NCI-H2081 treated with DMSO at 0.1 percent for 48 hours (cell line): ENCODE measurements at places on chromosomes 1 and 21.

DNA sequence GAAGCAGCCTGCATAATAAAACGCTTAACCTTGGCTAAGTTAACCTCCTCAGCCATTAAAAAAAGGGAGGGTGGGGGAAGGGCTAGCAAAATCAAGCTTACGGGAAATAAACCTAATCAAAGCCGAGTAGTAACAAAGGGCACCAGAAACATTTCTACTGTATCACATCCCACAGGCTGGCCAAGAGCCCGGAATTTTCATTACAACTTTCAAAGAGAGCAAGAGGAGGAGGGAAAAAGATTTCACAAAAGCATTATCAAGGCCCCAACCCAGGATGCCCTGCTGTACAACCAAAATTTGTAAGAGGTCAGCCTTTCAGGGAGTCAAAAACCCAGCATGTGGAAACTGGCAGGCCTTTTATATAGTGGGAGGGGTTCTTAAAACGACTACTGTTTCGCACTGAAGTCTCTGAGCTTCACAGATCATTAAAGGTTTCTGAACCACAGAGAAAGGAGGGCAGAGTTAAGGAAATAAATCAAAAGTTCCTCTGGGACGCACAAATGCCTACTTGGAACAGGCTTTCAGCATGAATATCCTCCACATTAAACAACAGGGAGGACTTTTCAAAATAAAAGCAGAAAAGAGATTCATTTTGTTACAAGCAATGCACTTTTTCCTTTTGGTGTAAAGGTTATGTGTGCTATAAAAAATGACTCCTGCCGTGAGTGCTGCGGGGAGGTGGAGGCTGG lies 90.4 kb downstream of the SLC45A1 start:
- no peak for DNase-seq

- no peak for DNase-seq
These were observed 8.8 kb downstream of the SNRPE start for GRCh38 chr1:203870245-203870644.

DNA sequence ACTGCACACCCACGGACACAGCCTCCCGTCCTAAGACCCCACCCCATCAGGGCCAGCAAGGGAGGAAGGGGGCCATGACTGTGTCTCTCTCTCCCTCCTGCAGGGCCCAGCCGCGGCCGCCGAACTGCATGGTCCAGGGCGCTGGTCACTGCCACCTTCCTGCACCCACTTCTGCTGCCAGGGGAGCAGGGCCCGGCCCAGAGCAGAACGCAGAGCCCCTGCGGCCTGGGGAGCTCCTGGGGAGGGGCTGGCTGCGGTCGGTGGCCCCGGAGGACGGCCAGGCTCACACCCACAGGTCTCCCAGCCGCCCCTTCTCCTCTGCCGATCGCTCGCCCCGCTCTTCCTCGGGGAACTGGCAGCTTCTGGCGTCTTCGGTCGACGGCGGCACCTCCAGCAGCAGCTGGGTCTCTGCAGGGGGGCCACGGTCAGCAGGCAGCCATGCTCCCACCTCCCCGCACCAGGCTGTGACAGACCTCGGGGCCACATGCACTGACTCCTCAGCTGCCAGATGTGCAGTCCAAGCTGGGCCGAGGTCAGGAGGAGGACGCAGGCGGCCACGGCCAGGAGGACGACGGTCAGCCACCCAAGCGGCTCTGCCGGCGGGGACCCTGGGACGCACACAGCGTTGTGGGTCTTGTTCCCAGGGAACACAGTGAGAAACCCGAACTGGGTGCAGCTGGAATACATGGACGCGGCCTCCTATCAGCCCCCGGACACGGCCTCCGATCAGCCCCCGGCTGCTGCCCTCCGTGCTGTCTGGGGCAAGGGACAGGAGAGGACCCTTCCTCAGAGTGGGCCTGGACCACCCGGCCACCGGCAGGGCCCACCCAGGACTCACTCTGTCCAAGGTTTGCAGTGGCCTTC lies 2.6 kb downstream of the TNFRSF18 start:
- DNase-seq, result no peak

GRCh38 chr21:46079352-46080170 lies 18.4 kb upstream of the COL6A2 start:
- no peak for DNase-seq

- DNase-seq, result no peak
These were observed 45.5 kb downstream of the DHRS3 start for GRCh38 chr1:12572522-12572921.

- no peak for DNase-seq
These were observed 36.2 kb downstream of the HIVEP3 start for GRCh38 chr1:41882486-41882885.

- DNase-seq, result no peak
These were observed 390.0 kb downstream of the DISC1 start for GRCh38 chr1:232016616-232017015.

DNA sequence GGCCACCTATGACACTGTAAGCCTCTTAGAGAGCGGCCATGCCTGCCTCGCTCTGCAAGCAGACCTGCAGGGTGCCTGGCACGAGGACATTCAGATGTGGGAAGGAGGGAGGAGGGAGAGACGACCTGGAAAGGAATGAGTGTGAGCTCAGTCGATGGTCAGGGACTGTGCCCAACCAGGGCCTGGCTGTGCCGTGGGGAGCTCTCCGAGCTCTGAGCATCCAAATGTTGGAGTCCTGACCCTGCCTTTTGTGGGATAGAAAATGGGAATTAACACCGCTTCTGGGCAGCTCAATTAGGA lies 7.3 kb downstream of the CSTB start:
- DNase-seq, result no peak

- no peak for DNase-seq
These were observed 8.1 kb downstream of the AGL start for GRCh38 chr1:99858286-99858685.

- no peak for DNase-seq
These were observed 300.3 kb downstream of the CAMTA1 start for GRCh38 chr1:7085521-7085920.

GRCh38 chr1:90850898-90851710 lies 134.0 kb upstream of the BARHL2 start:
- no peak for DNase-seq

DNA sequence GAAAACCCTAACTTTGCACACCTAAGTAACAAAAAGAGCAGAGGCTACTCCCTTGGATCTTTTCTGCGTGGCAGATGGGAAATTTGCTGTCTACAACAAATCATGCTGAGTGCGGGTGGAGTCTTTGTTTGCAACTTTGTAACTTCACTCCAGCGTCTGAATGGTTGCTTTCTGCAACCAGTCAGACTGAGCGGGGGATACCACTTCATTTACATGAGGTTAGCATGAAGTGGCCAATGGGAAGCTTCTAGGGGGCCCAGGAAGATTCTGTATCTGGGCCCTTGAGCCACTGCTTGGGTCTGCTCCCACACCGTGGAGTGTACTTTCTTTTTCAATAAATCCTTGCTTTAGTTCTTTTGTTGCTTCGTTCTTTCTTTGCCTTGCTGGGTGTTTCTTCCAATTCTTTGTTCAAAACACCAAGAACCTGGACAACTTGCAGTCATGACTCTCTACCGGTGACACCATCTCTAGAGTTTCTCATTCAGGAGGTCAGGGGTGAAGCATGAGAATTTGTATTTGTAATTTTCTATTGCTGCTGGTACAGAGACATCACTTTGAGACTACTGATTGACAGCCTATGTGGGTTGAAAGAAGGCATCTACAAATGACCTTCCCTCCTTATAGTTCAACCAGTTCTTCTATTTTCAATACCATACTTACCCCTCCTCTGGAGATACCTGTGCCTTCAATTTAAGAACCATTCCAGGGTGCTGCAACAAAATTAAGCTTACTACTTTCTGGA lies 55.8 kb upstream of the RC3H1 start:
- no peak for DNase-seq

DNA sequence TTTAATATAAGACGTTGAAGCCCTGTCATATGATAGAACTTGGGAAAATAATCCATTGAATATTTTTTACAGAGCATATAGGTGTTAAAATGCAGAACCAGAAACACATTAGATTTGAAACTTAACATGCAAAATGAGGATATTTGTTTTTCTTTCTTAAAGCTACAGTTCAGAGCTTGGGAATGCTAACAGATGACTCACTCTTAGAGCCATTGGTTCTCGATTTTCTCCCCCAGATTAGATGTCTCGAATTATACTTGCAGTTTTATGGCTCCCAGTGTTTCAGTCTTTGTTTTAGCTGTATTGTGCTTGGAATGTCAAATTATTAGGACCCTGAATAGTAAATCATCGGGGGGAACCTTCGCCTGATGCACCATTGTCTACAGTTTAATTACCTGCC lies 575.7 kb upstream of the ZP4 start:
- no peak for DNase-seq

DNA sequence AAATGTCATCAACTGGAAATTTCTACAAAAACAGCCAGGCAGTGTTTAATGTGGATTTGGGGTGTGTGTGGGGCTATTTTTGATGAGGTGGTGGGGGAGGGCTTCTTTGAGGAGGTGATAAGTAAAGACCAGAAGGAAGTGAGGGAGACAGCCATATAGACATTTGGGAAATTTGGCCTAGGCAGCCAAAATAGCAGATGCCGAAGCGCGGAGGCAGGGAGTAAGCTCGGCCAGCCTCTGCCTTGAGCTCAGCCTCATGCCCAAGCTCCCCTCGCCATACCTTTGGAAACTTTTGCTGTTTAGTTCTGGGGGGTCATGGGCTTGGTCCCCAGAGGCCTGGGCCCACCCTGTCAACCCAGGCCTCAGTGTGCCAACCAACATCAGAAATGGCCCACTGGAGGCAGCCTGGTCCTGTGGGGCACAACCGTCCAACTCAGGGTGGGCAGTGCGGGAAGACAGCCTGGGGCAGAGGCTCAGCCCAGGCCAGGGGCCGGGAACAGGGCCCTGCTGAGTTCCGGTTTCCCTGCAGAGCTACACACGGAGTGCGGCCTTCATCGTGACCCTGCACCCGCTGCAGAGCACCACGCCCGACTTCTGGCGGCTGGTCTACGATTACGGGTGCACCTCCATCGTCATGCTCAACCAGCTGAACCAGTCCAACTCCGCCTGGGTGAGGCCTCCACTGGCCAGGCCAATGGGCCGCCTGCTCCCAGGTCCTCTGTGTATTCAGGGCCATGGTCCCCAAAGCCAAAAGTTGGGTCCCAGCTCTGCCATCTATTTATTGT lies 84.0 kb downstream of the PTPRU start:
- DNase-seq, result no peak

DNA sequence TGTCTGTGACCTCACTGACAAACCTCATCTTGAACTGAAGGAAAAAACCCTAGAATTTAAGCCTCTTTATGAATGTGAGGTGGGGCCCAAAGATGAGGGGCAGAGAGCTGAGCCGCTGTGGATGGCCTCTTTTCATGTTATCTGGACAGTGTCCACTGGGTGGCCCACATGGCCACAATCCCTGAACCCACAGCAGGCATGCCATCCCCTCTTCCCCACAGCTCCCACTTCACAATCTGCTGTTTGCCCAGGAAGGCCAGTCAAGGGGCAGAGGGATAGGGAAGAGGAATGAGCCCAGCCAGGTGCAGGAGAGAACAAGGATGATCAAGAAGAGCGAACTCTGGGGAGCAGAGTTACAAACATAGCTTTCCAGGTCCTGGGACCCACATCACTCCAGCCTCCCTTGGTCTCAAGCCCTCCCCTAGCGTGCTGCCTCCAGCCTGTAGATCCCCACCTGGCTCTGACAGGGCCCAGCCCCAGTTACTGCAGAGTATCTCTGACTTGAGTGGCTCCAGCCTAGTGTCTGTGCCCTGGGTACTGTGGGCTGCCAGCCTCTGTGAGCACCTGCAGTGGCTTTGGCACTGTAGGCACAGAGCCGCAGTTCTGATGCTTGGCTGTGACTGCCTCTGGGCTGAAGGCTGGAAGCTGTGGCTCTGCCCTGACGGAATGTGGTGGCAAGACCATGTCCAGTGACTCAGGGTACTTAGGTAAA lies 1.9 kb upstream of the SLFNL1 start:
- DNase-seq, result no peak

DNA sequence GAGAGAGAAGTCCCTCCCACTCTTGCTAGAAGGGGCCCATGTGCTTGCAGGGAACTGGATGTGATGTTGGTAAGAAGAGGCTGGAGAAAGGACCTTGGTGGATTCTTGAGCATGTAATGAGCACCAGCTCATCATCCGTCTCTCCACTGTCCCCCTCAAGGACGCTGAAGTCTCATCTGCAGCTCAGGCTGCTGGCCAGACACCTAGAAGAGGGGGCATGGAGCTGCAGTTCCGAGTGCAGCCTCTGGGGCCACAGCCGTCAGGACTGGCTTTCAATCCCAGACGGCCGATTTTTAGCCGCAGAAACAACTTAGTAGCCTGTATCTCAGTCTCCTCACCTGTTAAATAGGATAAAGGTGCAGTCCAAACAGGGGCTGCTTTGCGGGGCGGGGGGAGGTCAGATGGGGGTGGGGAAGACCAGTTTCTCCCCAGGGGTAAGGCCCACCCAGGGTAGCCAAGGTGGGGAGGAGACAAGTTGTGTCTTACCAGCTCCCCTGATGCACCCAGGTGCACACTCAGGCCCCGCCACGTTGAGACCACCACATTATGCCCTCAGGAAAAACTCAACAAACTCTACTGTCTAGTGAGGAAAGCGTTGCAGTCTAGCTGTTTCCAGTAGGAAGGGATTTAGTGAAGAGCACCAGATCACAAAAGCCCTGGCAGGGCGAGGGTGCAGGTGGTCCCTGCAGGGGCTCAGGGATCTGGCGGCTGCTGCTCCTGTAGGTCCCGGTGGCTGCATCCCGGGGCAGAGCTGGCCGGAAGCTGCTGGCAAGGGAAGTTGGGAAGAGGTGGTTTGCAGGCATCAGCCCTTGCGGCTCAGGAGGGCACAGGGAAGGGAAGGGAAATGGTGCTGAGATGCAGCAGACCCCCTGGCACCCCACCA lies 29.5 kb downstream of the LDLRAP1 start:
- no peak for DNase-seq

GRCh38 chr1:233459470-233459945 lies 132.0 kb downstream of the MAP3K21 start:
- DNase-seq, result no peak

DNA sequence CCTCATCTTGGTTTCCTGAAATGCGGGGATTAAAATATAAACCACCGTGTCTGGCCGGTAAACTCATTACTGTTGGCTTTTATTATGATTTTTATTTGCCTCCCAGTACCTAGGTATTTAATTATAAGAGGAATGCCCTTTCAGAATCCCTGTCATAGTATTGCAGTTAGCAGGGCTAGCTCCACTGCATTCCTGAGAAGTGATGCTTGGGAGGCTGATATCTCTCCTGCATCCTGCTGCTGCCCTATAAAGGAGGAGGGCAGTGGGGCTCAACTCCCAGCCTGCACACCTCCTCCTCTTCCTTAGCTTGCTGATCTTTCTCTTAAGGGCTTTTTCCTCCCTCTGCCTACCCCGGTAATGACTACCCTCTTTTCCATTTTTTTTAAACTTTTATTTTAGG lies 19.9 kb upstream of the DISC1 start:
- no peak for DNase-seq

- DNase-seq, result no peak
These were observed 197.5 kb upstream of the JUN start for GRCh38 chr1:58981392-58981791.

DNA sequence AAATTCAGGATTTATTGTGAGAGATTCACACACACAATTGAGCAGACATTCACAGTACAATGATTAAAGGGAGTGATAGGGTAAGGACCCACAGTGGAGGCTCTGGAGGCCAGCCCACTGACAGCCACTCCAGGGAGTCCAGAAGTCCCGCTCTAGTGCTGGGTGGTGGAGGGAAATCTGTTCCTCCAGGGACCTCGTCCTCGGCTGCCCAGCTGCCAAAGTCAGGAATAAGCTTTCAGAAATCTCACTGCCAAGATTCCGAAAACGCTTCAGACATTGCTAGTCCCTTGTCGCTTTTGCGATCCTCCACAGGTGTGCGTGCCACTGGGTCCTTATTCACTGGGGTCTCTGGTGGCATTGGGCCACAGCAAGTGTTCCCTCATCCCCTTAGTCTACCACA lies 2.3 kb downstream of the MX1 start:
- no peak for DNase-seq

- DNase-seq, result no peak
These were observed 124.6 kb downstream of the GABPA start for GRCh38 chr21:25859235-25859929.
